ENCODE measurements at places on chromosomes 13 and 19. TPM values are rescaled to one million over a fixed set of nuclear protein-coding genes. Genes with fewer than 3 reads are reported as not detected.

DNA sequence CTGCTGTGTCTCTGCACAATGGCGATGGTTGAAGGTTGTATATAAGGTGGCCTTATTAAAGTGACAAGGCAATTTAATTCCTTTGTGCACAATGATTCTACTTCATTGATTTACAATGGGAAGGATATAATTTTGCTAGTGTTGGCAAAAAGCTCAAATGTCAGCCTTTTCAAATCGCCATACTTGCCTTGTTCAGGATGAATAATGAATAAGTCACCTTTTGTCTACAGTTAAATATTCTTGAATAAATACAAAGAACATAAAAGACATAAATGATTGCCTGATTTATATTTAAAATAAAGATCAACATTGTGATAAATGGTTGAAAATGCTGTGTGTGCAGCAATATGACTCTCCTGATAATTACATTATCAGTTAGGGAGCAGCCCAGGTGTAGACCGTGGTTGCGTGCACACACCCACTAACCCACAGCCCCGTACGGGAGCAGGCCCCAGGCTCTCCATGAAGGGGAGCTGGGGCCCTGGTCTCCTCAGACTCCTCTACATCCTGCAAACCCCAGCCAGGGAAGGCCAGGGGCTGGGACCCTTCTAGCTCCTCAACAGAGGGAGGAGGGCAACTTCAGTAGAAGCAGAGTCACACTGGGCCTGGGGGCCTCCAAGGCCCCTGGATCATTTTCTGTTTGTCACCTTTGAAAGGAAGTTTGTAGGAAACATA lies 64.9 kb downstream of the TEX29 start:
- DNase-seq, result peak; percentile 72

GRCh38 chr19:53076984-53077383 lies 26.2 kb downstream of the ZNF160 start:
- DNase-seq, result no peak

DNA sequence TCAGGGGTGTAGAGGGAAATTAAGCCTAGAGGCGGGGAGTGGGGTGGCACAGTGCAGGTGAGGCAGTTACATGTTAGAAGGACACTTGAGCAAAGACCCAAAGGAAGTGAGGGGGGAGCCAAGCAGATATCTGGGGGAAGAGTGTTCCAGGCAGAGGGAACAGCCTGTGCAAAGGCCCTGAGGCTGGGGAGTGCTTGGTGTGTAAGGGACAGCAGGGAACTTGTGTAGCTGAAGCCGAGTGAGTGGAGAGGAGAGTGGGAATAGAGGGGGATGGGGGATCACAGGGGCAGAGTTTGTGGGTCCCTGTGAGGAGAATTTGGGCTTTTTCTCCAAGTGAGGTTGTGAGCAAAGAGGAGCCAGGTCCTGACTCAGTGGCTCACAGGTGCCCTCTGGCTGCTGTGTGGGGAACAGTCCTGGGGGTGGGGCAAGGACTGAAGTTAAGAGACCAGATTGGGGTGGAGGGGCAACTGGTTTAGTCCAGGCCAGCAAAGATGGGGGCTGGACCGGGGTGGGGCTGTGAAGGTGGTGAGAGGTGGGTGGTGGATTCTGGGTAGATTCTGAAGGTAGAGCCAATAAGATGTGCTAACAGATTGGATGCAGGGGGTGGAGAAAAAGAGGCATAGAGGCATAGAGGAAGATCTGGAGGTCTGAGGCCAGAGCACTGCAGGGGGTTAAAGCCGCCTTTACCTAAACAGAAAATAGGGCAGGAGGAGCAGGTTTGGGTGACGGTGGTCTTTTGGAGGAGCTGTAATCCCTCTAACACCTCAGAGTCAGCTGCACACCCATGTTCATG lies 75.3 kb downstream of the CACNA1A start:
- no peak for DNase-seq

GRCh38 chr13:76641056-76641455 lies 245.1 kb downstream of the KCTD12 start:
- DNase-seq, result no peak

- DNase-seq, result no peak
Observed at GRCh38 chr19:13010038-13010991, 15.0 kb downstream of the NFIX start.

The LHB gene
- total RNA-seq, result not detected

The ZNF573 gene
- total RNA-seq, result 12.1 TPM

The RPS15 gene
- total RNA-seq, result 909 TPM

The SPTBN4 gene
- 6.1 TPM for total RNA-seq

All from mesenteric fat pad (tissue), 1 donor.